ENCODE measurements at places on chromosomes 1 and 21.

DNA sequence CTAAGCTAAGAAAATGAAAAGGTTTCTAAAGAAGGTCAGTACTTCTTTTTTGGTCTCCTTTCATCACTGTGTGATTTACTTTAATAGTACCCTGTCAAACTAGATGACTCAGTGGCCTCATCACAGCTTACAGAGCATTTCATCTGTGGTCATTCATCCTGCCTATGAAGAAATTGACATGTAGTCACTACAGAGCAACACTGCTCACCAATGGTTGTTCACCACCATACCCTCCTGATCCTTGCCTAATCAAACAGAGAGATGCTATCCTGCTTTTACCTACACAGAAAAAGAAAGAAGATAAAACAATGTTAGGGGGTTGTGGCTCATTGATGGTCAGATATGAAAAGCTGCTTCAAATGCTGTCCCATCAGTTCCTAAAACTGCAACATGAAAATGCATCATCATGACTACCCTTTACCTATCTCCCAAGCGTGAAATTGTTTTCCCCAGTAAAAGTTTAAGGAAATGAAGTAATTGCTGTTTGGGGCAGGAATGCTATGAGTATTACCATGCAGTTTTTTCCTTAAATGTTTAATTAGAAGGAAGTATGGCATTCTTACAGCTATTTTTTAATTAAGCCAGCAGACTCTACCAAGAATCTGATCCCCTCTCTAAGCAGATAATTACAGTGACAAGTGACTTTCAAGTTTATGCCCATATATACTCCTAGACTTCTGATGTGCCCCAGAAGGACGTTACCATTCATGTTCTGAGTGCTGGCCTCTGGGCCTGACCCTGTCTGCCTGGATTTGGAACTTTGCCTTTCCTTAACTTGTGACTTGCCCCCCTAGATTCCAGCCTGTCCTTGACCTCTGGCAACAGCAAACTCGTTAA, 46.1 kb upstream of the FBXO28 start:
- no peak for DNase-seq

DNA sequence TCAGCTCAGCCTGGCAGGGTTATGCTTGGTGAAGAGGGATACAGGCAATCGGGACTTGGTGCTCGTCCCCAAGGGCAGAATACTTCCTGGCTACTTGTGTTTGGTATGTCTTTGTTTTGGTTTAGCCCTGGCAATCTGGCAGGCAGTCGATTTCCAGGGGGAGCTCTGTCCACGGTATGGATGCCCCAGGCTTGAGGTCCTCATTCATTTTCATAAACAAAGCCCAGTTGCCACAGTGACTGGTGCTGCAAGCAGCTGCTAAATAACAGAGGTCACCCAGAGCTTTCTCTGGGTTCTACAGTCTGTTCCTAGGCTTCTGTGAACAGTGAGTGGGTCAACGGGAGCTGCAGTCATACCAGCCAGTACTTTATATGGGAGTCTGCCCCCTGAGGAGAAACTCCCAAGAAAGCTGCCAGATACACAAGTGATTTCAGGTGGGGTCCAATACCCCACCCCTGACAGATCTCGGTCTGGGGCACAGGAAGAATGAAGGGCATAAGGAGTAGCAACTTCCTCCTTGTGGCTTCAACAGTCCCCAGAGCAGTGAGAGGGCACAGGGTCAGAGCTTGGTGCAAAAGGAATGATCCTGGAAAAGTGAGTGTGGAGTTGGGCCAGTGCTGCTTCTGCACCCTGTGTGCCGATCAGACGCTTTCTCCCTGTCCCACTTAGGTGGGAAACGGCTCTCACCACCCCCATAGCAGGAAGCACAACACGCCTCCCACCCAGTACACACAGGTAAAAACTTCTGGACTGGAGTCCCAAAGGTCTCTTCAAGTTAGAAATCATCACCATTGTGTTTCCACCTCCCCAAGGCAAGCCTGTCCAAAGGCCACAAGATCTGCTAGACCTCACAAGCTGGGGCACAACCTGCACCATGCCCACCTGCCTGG, 55.5 kb downstream of the TGFBR3 start:
- DNase-seq, result no peak

DNA sequence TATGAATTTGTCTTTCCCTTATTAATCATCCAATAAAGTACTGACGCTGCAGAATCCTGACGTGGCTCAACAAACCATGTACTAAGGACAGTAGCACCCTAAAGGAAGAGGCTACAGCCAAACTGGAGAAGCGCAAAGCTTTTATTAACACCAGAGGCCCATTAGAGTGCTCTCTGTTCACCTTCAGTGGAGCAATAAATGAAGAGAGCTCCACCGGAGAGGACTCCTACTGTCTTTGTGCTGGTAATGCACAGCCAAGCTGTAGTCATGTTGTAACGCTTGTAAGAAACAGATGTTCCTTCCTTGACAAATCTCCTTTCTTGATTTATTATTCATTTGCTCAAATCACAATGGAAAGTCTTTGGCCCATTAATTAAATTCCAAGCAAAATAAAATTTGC, 220.7 kb upstream of the RRP15 start:
- DNase-seq, result no peak

- DNase-seq, result no peak
These were observed 647.2 kb upstream of the CXADR start for GRCh38 chr21:16865632-16866031.

DNA sequence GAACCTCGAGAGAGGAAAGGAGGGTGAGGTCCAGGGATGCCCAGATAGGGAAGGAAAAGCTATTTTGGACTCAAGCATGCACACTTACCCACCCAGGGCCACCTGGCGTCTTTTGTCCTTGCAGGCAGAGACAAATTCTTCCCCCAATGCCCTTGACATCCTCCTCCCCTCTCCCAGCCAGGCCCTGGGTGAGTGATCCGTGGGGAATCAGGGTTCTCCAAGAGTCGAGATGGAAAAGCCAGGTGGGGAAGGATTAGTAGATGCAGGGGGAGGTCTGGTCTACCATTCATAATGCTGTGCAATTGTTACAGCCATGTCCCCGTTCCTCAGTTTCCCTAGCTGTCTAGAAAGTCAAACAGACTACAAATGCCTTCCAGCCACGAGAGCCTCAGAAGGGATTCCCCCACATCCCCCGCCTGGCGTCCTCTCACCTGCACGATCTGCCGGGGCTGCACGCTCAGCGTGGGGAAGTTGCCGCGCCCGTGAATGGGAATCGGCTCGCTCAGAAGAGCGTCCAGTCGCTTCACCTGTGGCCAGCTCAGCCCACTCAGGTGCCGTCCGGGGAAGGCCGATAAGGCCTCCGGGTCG, 580 bp downstream of the TENT5B start:
- DNase-seq, result no peak

- DNase-seq, result no peak
These were observed 429.0 kb downstream of the KIF26B start for GRCh38 chr1:245583575-245584330.

GRCh38 chr1:14820295-14821085, 222.0 kb downstream of the KAZN start:
- no peak for DNase-seq

- no peak for DNase-seq
These were observed 72.1 kb downstream of the GREM2 start for GRCh38 chr1:240539769-240540414.

- no peak for DNase-seq
These were observed 52.9 kb downstream of the LRRC8D start for GRCh38 chr1:89873770-89874169.

GRCh38 chr1:39852214-39852791, 31.0 kb downstream of the TRIT1 start:
- no peak for DNase-seq

DNA sequence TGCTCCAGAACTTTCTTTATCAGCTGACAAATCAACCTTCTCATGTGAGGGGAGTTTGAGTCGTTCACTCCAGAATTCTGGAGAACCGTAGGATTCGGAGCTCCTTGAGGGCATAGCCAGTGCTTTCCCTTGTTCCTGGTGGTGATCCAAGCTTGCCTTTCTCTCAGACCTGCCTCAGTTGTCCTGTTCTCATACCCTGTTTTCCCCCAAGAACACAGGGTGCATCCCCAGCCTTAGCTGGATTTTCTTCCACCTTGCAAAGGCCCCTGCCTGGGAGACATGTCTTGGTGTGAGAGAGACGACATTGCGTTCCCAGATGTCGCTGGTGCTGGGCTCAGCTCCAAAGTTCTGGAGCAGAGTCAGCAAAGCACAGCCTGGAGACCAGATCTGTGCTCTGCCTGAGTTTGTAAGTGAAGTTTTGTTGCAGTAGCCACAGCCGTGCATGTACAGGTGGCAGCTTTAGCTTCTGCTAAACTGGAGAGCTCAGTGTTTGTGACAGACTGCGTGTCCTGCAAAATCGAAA, 40.0 kb downstream of the ABCG1 start:
- no peak for DNase-seq

DNA sequence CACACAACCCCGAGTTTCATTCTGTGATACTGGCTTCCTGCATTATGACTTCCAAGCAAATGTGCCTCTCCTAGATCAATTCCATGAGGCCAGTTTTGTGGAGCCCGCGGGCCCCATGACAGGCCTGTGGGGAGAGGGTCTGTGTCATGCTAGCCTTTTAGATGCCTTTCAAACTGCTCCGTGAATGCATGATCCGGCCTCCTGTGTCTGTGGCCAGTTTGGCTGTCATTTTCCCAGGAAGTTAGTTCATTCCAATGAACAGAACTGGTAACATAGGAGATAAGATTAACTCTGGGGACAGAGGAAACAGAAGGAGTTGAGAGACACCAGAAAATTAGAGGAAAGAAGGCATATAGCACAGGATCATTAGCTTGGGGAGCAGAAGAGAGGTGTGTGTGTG, 3.2 kb downstream of the FNDC7 start:
- no peak for DNase-seq

DNA sequence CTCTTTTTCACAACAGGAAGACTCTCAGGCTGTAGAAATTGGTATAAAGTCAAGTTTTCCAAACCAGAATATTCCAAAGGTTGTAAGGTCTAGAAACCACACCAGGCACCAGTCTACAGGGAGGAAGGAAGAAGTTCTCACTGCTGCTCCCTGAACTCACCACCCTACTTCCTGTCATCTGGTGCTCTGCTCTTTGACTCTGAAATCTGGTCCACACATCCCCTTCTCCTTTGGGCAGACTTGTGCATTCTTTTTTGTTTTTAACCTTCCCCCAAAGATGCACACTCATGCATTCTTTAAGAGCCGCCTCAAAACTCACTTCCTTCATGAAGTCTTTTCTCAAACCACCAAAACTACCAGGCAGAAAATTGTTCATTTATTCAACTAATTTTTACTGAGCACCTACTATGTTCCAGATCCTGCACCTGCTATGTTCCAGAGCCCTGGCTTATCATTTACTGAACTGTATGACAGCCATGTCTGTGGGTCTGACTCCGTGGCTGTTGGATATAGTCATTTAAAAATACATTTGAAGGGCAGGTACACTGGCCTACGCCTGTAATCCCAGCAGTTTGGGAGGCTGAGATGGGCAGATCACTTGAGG, 30.1 kb upstream of the EPS15 start:
- no peak for DNase-seq

DNA sequence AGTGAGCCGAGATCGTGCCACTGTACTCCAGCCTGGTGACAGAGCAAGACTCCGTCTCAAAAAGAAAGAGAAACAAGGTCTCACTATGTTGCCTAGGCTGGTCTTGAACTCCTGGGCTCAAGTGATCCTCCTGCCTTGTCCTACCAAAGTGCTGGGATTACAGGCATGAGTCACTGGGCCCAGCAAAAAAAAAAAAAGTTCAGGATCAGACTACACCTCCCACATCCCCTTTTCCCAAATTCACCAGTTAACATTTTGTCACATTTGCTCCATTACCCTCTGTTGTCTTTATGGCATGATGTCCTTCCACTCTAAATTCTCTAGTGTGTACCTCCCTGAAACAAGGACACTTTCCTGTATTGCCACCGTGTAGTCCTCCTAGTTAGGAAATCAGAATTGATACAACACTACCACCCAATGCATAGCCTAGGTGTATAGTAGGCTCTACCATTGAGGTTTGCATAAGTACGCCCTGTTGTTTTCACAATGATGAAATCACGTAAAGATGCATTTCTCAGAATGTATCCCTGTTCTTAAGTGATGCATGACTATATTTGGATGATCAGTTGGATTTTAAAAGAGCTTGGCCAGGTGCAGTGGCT, 10.7 kb downstream of the SPEN start:
- DNase-seq, result no peak

DNA sequence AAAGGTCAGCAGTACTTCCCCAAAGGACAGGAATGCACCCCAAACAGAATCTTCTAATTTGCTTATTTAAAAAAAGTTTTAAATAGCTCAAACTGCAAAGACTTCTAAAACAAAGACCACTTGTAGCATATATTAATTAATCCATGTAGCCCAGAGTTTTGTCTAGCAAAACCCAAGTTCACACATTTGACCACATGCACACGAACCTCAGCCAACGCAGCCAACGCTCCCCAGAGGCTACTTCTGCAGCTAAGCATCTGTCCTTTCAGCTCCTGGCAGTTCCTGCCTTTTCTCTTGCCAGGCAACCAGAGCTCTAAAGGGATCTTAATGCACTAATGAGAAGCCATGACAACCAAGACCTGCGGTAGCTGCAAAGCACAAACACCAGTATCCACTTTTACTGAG, 89.6 kb downstream of the RERE start:
- DNase-seq, result no peak

DNA sequence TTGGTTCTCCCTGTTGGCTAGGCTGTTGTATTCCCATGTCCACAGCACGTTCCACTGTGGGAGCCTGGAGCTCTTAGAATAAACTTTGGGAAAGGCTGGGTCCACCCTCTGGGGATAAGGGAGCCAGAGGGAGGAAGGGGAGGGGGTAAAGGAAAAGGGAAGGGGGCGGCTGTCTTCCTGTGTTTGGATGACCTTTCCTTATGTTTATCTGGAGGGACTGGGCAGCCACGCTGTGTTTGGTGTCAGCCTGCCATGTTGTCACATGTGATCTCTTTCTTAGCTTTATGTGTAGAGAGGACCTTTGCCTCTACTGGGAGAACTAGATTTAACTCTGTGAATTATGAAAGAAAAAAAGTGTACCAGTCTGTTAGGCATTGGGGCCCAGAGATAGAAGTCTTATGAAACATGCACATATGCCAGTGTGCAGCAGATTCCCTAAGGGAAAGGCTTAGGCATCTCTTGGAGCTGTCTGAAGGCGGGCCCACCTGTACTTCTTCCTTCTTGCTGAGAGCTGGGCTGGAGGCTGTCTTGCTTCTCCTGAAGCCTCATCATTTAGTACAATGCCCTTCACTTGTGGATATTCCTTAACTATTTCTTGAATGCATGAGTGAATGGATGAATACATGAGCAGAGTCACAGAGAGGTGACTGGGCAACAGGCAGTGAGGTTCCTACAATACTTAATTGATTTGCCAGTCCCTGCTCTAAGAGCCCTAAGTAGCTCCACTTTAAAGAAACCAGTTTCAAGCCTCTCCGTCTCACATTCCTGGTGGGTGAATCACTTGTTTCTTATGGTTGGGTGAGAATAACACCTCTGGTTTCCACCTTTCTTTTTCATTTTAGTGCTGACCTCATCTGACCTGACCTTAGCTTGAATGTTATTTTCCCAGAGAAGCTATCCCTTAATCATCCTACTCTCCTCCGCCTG, 62.5 kb upstream of the ARHGAP29 start:
- DNase-seq, result no peak

GRCh38 chr1:30191154-30191702, 532.2 kb downstream of the MATN1 start:
- no peak for DNase-seq

Data from activated T-cell treated with anti-CD3 and anti-CD28 coated beads for 1 hour (primary cell).